ENCODE measurements at places on chromosomes 2 and 18. TPM values are rescaled to one million over a fixed set of nuclear protein-coding genes. Genes with fewer than 3 reads are reported as not detected.

SCYGR4 gene
- not detected for total RNA-seq

MC2R gene
- not detected for total RNA-seq

GRCh38 chr2:177692783-177693269 lies 300.3 kb downstream of the AGPS start:
- no peak for DNase-seq
- H3K4me1 ChIP-seq = peaks cover 7% of the 10 kb centered on the region
- no peaks in the 10 kb centered on the region for H3K36me3 ChIP-seq
- peaks cover 31% of the 10 kb centered on the region for H3K27me3 ChIP-seq
- H3K27ac ChIP-seq = no peak overlapping the region

DNA sequence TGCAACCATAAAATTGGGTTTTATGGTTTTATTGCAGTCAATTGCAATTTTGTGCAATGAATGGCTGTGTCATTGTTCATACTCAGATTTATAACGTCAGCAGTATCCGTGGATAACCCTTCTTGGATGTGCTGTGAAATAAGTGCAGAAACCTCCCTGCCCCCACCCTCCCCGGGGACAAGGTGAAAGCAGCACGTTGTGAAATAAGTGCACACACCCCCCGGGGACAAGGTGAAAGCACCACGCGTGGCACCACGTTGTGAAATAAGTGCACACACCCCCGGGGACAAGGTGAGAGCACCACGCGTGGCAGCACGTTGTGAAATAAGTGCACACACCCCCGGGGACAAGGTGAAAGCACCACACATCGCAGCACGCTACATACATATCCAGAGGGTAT lies 93.6 kb upstream of the NFATC1 start:
- H3K36me3 ChIP-seq = peaks cover 4% of the 10 kb centered on the region
- no peak overlapping the region for H3K4me3 ChIP-seq

CCDC150 gene
- 13.6 TPM for total RNA-seq

- H3K27ac ChIP-seq = peak overlapping the region; percentile 84
- peak overlapping the region; percentile 75 for H3K4me3 ChIP-seq
- no peak for DNase-seq
These were observed 65.8 kb downstream of the RBMS1 start for GRCh38 chr2:160427629-160428404.

SLC9A2 gene
- total RNA-seq = not detected

CXCR1 gene
- total RNA-seq = not detected

- no peaks in the 10 kb centered on the region for H3K36me3 ChIP-seq
- DNase-seq = peak; percentile 46
- peaks cover 7% of the 10 kb centered on the region for H3K4me1 ChIP-seq
- H3K27me3 ChIP-seq = peaks cover 60% of the 10 kb centered on the region
These were observed 222.9 kb upstream of the AGAP1 start for GRCh38 chr2:235270956-235271355.

DNA sequence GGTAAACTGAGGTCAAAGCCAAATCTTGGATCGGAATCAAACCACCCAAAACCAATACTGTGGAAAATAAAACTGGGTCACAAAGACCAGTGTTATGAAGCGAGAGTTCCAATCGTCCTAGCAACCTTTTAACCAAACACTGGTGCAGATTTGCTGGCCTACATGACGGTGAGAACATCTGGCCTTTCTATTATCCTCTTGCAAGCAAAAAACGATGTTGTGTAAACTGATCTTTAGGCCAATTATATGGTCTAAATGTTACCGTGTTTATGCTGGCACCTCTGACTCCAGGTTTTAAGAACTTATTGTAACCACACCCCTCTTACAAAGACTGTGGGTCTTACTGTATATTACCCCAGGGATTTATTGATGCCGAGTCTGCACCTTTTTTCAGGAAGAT lies 145.9 kb downstream of the GFPT1 start:
- H3K4me1 ChIP-seq = no peaks in the 10 kb centered on the region
- H3K4me3 ChIP-seq = no peak overlapping the region
- no peak for DNase-seq
- peaks cover 5% of the 10 kb centered on the region for H3K27me3 ChIP-seq
- no peaks in the 10 kb centered on the region for H3K36me3 ChIP-seq
- no peak overlapping the region for H3K27ac ChIP-seq

DNA sequence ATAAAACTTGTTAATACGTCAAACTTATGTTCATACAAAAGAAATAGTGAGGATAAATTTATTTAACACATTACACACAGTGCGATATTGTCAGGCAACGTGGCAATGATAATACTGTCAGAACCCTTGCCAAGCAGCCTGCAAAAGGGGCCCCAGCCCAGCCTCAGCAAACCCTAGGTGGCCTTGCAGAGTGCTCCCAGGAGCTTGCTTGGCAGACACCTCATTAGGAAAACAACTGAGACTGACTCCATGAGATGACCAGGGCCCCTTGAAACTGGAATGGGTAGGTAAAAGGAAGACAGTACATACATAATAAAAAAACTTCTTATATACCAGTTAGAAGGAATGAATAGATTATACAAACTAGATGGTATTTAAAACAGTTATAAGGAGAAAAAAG lies 136.6 kb upstream of the EPC2 start:
- peaks cover 22% of the 10 kb centered on the region for H3K4me1 ChIP-seq
- peaks cover 2% of the 10 kb centered on the region for H3K27me3 ChIP-seq
- H3K27ac ChIP-seq = no peak overlapping the region
- no peaks in the 10 kb centered on the region for H3K36me3 ChIP-seq

DNA sequence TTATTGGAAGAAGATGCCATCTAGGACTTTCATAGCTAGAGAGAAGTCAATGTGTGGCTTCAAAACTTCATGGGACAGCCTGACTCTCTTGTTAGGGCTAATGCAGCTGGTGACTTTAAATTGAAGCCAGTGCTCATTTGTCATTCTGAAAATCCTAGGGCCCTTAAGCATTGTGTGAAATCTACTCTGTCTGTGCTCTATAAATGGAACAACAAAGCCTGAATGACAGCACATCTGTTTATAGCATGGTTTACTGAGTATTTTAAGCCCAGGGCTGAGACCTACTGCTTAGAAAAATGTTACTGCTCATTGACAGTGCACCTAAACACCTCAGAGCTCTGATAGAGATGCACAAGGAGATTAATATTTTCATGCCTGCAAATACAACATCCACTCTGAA lies 30.8 kb downstream of the ZNF892 start:
- no peaks in the 10 kb centered on the region for H3K4me1 ChIP-seq
- H3K27ac ChIP-seq = no peak overlapping the region
- no peaks in the 10 kb centered on the region for H3K36me3 ChIP-seq

IL36G gene
- not detected for total RNA-seq

DNA sequence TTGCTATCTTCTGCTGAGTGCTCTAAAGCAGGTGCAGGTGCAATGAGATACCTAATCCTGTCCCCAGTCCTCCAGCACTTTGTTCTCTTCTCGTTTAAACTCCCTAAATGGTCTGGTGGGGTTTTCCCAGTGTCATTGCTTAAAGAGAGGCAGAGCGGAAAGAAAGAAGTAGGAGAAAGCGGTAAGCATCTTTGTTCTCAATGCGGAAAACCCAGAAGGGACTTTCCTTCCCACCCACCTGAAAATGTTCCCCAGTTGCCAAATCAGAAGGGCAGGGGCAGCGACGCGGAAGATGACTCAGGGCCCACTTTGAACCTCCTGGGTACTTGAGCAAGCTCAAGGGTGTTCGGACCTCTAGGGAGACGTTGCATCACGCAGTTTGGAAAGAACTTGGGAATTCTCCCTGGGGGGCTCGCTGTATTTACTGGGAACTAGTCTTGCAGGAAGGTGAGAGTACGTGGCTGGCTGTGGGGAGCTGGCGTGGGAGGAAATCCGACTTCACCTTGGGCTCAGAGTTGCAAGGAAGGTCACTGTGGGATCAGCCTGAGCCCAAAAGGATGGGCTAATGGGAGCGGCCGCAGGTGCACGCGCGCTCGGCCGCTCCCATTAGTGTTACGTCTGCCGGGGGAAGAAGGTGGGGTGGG lies 589 bp upstream of the SGPP2 start:
- H3K36me3 ChIP-seq = peaks cover 7% of the 10 kb centered on the region
- no peak for DNase-seq
- peak overlapping the region; percentile 96 for H3K4me3 ChIP-seq
- H3K4me1 ChIP-seq = peaks cover 34% of the 10 kb centered on the region

CTLA4 gene
- total RNA-seq = 166 TPM

DNA sequence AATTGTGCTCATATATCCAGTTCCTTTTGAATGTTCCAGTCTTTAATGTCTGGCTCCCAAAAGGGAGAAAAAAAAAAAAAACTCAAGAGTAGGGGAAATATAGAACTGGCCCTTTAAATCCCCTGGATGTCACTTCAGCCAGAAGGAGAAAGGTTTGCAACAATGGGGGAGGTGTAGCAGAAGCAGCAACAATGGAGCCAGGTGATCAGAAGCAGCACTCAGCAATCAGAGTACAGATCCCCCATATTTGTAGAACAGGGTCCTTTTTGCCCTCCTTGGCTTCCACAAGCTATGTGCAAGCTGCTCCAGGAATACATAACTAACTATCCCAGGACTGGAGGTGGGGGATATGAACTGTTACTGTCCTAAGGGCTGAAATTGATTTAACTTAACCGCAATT lies 25.8 kb upstream of the ZNF397 start:
- peaks cover 7% of the 10 kb centered on the region for H3K27me3 ChIP-seq
- H3K36me3 ChIP-seq = no peaks in the 10 kb centered on the region
- no peak overlapping the region for H3K27ac ChIP-seq

NT5DC4 gene
- not detected for total RNA-seq

GRCh38 chr18:2932247-2933181 lies 80.4 kb downstream of the LPIN2 start:
- H3K36me3 ChIP-seq = peaks cover 86% of the 10 kb centered on the region
- peak overlapping the region; percentile 89 for H3K27ac ChIP-seq
- H3K27me3 ChIP-seq = no peaks in the 10 kb centered on the region
- peak overlapping the region; percentile 43 for H3K4me3 ChIP-seq
- DNase-seq = no peak

- no peaks in the 10 kb centered on the region for H3K4me1 ChIP-seq
- no peak for DNase-seq
- H3K4me3 ChIP-seq = no peak overlapping the region
- no peak overlapping the region for H3K27ac ChIP-seq
- no peaks in the 10 kb centered on the region for H3K27me3 ChIP-seq
- no peaks in the 10 kb centered on the region for H3K36me3 ChIP-seq
These were observed 133.0 kb downstream of the FSHR start for GRCh38 chr2:49021271-49021670.

DNA sequence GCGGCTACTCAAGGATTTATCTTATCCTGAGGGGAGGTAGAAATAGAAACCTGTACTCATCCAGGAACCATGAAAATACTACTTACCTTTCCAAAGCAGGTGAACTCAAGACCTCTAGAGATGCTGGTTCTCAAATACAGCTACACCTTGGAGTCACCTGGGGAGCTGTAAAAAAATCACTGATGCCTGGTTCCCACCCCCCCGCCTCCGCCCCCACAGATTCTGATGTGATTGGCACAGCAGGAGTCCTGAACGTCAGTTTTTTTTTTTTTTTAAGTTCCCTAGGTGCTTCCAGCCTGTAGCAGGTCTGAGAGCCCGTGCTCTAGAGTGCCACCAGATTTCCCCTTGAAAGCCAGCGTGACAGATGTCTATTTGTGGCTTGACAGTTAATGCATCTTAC lies 113.6 kb downstream of the MRO start:
- H3K36me3 ChIP-seq = no peaks in the 10 kb centered on the region
- no peaks in the 10 kb centered on the region for H3K4me1 ChIP-seq
- no peak for DNase-seq
- no peaks in the 10 kb centered on the region for H3K27me3 ChIP-seq
- H3K4me3 ChIP-seq = no peak overlapping the region
- no peak overlapping the region for H3K27ac ChIP-seq

DNA sequence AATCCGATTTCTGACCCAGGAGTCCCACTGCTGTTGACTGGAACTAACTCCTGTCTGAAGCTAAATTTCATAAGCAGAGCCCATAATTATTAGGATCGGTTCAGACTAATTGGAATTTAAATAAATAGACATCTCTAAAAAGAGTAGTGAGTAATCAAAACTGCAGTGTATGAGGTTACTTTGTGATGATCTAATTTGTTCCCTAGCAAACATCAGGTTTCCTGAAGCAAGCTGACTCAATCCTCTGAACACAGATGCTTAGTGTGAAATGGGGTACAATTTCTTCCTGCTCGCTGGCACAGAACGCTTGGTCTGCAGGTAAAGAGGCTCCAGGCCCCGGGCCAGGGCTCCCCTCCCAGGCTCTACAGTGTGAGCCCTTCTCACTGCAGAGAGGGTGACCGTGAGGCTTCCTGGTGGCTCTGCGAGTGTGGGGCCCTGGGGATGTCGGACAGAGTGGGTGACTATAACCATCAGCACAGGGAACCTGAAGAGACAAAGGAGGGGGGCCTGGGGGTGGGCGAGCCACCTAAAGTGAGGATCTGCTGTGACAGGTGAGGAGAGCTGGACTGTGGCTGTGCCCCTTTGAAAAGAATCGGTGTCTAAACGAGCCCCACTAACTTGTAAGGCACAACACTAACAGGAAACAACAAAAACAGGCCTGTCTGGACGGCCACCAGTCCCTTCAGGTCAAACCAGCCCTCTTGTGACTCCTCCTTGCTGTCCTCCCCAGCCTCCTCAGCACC lies 20.2 kb downstream of the CHST10 start:
- H3K27me3 ChIP-seq = no peaks in the 10 kb centered on the region
- H3K36me3 ChIP-seq = no peaks in the 10 kb centered on the region
- no peak overlapping the region for H3K27ac ChIP-seq
- DNase-seq = no peak
- no peaks in the 10 kb centered on the region for H3K4me1 ChIP-seq

DNA sequence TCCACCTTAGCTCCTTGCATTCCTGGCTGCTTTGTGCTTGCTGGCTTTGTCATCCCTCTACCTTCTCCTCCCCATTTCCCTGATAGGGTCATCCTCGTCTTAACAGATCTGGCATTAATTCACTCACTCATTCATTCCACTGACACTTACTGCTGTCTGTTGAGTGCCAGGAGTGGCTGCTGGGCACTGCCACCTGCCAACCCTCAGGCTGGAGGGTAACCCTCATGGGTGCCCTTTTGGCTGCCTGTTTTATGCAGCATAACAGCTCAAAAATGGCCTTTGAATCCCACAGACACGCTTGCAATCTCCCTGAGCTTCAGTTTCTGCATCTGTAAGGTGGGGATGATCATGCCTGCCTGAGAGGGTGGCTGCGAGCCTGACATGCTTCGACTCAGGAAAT lies 25.2 kb downstream of the FHOD3 start:
- no peaks in the 10 kb centered on the region for H3K27me3 ChIP-seq
- DNase-seq = no peak
- H3K4me3 ChIP-seq = no peak overlapping the region
- no peaks in the 10 kb centered on the region for H3K36me3 ChIP-seq
- no peak overlapping the region for H3K27ac ChIP-seq

FAM237A gene
- total RNA-seq = not detected

GRCh38 chr2:88307817-88308216 lies 137.7 kb downstream of the THNSL2 start:
- no peak overlapping the region for H3K27ac ChIP-seq
- H3K4me1 ChIP-seq = no peaks in the 10 kb centered on the region
- no peak for DNase-seq
- no peaks in the 10 kb centered on the region for H3K36me3 ChIP-seq
- no peaks in the 10 kb centered on the region for H3K27me3 ChIP-seq

- no peaks in the 10 kb centered on the region for H3K36me3 ChIP-seq
- no peaks in the 10 kb centered on the region for H3K27me3 ChIP-seq
- no peaks in the 10 kb centered on the region for H3K4me1 ChIP-seq
These were observed 140.9 kb upstream of the CRIM1 start for GRCh38 chr2:36214691-36215090.
